ENCODE measurements at places on chromosomes 5 and 9.

DNA sequence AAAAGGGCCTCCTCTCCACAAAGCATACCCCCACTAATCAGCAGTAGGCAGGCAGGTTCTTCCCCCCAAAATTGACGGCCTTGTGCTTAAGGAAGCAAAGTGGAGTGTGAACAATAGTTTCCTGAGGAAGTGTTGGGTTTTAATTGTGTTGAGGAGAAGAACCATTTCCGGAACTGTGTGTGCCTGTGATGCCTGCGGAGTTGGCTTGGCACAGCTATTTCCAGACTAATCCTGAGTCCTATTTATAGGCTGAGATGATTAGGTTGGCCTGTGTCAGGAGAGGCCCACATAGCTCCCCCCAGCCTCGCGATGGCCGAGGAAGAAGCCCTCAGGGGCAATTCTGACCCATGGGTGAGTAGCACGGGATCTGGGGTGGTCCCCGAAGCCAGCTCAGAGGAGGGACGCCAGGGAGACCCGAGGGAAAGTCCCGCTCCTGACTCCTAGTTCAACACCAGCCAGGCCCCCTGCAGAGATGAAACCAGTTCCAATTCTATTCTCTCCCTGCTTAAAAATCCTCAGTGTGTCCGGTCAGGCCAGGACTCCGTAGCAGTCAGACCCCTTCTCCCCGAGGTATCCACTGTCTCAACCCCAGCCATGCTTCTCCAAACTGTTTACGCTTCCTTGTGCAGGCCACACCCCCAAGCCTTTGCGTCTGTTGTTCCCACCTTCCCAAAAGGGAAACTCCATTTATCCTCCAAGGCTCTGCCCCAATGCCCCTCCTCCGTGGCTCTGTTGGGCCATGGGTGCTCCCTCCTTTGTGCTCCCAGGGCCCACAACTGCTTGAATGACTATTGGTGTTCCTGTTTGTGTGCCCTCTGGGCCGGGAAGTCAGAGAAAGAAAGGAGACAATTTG lies 18.1 kb downstream of the GSN start:
- no peak for DNase-seq

GRCh38 chr9:33737811-33738606 lies 57.4 kb upstream of the PRSS3 start:
- DNase-seq, result no peak

DNA sequence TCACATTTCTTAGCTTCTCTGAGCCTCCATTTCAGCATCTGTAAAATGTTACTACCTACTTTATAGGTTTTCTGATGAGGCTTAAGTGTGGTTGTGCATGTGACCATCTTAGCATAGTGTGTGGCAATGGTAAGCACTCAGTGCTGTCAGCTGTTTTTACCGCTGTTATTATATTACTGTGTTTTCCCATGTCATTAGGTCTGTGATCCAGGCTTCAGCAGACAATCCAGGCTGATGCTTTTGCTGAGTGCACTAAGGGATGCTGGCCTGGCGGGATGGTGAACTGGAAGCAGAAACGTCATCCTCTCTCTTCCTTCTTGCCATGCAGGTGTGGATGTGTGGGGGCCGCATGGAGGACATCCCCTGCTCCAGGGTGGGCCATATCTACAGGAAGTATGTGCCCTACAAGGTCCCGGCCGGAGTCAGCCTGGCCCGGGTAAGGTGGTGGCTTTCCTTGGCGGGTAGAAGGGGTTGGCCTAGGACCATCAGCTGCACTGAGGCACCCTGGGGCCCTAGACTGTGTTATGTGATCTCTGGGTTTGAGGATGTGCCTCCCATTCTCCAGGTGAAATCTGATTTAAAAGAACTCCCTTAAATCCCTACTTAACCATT lies 41.9 kb upstream of the SAP30L start:
- no peak for DNase-seq

- no peak for DNase-seq
Observed at GRCh38 chr5:36710039-36710438, 103.6 kb downstream of the SLC1A3 start.

DNA sequence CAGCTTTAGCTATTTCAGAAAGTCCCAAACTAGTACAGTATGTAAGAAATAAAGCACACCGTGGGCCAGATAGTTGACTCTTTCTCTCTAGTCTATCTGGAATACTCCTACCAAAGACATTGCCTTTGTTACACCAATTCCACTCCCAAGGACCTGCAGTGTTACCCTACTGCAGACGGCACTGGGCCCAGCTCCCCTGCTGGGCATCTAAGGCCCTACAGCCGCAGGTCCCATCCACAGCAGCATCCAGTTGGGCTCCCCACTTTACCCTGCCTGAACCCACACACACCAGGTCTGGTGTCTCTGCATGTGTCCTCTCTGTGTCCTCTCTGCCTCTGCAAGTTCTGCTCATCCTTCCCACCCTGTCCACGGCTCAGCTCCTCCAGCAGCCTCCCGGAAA lies 22.5 kb downstream of the TNIP1 start:
- DNase-seq, result no peak

DNA sequence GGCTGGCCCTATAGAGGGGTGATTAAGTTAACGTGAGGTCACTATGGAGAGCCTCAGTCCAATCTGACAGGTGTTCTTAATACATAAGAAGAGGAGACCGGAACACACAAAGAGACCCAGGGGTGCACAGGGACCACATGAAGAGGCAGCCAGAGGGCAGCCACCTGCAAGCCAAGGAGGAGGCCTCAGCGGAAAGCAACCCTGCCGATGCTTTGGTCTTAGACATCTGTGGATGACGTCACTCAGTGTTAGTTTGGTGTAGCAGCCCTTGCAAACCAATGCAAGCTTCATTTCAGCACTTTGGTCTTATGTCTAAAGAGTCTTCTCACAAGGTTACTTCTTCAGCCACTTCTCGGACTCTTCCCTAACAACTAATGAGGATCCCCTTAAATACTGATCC lies 47.6 kb upstream of the GRHPR start:
- no peak for DNase-seq

DNA sequence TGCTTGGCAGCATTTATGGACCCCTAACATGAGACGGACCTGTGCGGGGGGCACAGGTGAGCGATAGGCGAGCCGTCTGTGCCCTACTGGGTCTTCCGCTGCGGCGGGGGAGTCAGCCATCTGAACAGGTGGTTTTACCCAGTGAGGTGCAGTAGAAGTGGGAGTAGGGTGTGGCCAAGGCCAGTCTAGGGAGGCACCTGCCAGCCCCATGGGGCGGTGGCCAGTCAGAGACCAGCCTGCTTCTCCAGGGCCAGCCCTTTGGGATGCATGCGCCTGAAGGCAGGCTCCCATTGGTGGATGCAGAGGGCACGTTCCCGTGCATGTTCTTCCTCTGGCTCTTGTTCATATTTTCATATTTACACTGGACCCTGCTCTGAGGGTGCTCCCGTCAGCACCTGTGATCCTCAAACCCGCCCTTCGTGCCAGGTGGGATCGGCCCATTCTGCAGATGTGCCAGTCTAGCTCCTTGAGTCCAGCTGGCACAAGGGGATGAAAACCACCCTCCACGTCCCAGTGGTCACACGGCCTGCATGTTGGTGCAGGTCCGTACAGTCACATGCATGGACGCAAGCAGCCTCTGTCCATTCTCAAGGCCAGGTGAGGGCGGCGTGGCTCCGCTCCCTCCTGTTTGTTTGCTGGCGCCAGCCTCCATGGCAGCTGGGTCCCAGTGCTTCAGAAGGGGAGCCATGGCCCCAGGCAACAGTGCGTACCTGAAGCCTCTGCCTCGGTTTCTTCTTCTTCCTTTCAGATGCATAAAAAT lies 9.0 kb downstream of the COL5A1 start:
- no peak for DNase-seq

- no peak for DNase-seq
Observed at GRCh38 chr5:15835514-15835913, 335.5 kb downstream of the FBXL7 start.

DNA sequence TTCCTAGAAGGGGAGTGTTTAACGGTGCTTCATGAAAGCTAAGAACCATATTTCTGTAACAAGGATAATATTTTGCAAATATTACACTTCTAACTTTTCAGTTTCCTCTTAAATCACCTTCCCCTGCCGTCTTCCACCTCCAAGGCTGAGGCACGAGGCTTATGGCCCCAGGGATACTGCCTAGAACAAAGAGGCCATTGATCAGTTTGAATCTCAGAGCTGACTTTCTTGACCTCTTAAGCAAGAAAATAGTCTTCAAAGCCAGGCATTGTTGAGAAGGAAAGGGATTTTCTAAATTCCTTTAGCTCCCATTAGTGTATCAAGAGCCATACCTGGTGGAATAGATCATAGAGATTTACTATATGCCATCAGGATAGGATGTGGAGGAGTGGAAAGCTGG lies 566.2 kb downstream of the BNC2 start:
- no peak for DNase-seq

DNA sequence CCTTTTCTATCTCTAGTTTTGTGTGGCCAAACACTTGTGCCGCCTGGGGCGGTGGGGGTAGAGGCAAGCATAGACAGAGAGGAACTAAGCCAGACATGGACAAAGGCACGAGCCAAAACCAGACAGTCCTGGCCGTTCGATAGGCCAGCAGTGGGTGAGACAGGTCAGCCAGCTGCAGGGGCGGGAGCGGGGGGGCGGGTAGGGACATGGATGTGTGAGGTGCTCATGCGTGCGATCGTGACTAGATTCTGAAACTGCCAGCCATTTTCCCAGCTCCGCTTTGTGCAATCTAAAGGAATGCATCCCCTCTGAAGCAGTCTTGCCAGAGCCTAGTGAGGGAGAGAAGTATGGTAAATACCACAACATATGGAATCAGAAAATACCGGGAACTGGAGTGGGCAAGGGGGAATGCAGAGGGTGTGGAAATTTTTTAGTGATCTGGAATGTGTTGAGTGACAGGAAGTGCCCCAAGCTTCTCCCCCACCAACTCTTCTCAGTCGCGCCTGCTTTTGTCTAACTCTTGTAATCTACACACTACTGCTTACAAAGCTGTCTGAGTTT lies 111.9 kb downstream of the NR6A1 start:
- no peak for DNase-seq

DNA sequence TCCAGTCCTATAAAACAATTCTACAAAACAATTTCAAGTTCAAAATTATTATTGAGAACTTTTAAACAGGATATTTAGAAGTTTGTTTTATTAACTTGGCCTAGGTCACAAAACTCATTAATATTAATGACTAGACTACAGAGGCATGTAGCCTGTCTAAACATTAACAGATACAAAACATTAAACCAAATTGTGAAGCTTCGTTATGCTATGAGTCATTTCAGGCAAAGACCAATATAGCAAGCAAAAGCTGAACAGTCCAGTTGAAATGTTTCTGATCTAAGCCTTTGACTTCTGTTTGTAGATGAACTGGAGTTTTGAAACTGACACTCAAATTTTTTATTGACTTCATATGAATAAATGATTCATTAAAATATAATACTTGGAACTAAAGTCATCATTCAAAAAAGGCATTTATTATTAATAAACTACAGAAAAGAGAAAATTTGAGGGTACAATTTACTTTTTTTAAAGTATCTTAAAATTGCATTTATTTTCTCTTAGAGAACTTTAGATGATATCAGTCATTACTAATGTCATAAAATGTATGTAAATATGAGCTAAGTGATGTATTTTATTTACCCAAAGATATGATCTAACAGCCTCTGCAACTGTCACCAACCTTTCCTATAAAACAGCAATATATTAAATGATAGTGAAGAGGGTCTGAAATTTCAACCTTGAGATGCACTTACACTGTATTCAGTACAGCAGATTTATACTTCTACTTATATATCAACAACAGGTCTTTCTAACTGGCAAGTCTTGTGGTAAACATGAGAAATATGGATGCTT lies 188.8 kb downstream of the COMMD10 start:
- no peak for DNase-seq

DNA sequence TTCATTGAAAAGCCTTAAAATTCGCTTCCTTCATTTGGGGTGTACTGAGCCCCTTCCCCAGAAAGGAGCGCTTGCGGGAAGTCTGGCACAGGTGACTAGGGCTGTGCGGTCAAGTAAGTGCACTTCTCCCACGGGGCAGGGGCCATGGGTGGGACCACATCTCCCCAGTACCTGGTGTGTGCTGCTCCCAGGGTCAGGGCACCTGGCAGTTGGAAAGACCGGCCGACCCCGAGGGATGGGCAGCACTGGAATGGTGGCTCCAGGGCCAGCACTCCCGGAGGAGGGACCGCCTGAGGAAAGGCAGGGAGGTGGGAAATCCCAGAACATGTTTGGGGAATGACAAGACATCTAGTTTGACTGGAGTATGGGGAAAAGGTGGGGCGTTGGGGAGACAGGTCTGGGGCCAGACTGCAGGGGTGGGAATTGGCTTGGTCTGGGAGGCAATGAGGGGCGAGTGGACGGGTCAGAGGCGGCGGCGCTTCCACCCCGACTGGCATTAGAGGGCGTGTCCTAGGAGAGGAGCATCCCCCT lies 727 bp upstream of the GLIPR2 start:
- DNase-seq, result no peak

GRCh38 chr5:119385536-119386128 lies 29.8 kb downstream of the TNFAIP8 start:
- no peak for DNase-seq

DNA sequence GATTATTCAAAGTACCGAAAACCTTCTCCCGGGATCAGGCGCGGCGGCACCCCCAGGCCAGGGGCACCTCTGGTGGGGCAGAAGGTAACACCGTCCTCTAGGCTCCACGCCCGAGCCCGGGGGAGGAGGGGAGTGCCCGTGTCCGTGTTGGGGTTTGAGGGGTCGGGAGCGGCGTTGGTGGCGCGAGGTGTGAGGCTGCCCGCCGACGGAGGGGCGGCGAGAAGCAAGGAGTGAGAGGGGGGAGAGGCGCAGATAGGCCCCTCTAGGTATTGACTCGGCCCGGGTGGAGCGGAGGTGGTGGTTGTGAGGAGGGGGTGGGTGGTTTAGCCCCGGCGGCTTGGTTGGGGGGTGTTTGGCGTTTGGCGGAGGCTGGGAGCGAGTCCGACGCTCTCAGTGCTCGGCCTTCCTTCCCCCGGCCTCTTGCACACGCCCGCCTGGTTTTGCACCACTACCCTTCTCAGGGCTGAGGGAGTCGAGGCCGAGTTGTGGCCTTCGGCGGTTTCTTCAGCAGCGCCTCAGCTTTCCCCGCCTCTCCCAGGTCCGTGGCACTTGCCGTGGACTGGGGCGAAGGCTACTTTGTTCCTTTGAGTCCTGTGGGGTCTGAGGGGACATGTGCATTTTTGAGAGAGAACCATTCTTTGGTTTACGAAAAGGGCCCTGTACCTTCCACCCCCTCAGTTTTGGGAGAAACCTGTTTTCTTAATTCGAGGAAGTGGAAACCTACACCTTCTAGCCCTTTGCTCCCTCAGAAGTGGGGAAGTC lies 450 bp downstream of the GPBP1 start:
- DNase-seq, result no peak

GRCh38 chr9:7146582-7146981 lies 388.8 kb downstream of the KDM4C start:
- no peak for DNase-seq

GRCh38 chr5:1080432-1080831 lies 31.4 kb downstream of the SLC12A7 start:
- DNase-seq, result no peak
